ENCODE measurements at places on chromosomes 1 and 21.

GRCh38 chr1:117610036-117610435, 4.2 kb downstream of the TENT5C start:
- no peak for DNase-seq

- no peak for DNase-seq
These were observed 355.0 kb upstream of the DUSP10 start for GRCh38 chr1:222096883-222097282.

GRCh38 chr21:37987668-37988067, 71.4 kb upstream of the KCNJ6 start:
- DNase-seq: no peak

DNA sequence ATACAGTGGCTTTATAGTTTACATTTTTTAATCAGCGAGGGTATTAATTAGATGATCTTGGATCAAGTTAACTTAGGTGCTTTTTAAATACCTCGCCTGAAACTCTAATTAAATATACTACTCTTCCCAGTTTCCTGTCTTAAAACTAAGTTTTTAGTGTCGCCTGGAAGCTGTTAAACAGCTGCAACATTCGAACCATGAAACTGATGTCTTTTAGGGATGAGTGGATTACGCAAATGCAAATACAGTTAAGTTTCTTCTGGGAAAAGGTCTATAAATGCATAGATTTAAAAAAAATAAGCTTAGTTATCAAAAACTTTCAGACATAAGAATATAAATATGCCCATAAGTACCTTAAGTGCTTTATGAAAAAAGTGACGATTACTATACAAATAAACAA, 228.3 kb downstream of the PTPRC start:
- DNase-seq: no peak

GRCh38 chr1:230215031-230215430, 148.0 kb downstream of the GALNT2 start:
- no peak for DNase-seq

DNA sequence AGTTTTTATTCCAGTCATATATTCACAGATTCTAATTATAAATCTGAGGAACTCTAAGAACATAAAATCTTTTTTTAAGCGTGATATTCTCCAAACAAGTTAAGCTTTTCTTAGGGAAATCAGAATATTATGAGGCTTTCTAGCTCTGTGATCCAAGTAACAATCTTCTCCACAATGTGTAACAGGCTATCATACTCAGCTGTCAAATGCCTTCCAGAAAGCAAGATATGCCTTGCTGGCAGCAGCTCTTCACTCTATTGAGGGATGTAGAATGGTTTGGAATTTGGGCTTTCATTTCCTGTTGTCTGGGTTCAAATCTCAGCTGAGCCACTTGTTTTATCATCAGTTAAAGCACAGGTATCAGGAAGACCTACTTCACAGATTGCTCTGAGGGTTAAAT, 446.5 kb downstream of the PTBP2 start:
- no peak for DNase-seq

GRCh38 chr21:19864476-19864875, 1133.7 kb upstream of the NCAM2 start:
- no peak for DNase-seq

- no peak for DNase-seq
These were observed 33.6 kb downstream of the SLC37A1 start for GRCh38 chr21:42547001-42547905.

DNA sequence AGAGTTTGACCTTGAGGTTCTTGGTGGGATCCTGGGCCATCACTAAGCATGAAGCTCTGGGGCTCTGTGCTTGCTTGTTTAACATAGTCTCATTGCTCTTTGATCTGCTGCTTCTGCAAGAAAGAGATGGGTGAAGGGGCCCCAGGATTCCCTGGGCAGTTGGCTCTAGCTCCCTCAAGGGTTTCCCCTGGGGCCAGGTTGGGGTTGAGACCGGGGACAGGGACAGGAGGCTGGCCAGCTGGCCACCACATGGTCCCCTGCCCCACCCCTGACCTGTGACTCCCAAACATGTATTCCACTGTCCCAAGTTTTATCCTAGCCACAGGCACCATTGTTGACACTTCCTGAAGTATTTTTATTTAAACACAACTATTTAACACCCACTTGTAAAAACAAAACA, 69.5 kb downstream of the FHAD1 start:
- no peak for DNase-seq

DNA sequence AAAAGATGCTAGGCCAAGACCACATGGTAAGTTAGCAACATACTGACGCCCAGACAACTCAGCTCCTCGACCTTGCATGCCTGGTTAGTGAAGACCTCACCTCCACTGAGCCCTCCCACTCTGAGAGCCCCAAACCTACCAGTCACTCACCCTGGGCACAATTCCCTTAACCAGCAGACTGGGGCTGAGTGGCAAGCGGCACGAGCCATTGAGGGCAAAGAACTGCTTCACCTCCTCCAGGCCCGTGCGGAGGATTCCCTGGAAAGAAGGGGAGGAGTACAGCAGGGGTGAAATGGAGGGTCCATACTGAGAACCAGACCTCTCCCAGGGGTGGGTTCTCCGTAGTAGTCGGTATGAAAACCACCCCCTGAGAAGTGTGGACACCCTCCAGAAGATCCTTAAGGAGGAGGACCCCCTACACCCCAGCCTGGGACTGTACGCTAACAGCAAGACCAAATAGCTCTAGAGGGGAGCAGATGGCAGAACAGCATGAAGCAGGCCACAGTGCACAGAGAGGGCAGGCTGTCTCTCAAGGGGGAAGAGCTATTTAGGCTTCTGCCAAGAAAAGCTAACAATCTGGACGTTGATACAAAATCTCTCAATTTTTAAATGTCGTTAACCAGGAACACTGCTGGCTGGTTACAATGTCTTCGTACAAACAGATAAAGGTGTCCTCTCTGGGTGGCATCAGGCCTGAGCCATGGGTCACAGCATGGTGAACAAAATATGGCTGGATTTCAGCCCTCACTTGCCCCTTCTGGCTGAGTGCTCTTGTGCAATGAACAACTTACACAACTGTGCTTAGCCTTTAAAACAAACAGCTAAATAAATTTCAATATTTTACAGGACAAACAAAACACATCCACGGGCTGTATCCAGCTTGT, 31.0 kb upstream of the PPP1R15B start:
- no peak for DNase-seq

GRCh38 chr21:43974791-43975468, 37.2 kb upstream of the TRAPPC10 start:
- DNase-seq: no peak

GRCh38 chr1:61448914-61449313, 276.0 kb downstream of the TM2D1 start:
- DNase-seq: no peak

- DNase-seq: no peak
These were observed 9.0 kb downstream of the TGFBR3 start for GRCh38 chr1:91876781-91877573.

DNA sequence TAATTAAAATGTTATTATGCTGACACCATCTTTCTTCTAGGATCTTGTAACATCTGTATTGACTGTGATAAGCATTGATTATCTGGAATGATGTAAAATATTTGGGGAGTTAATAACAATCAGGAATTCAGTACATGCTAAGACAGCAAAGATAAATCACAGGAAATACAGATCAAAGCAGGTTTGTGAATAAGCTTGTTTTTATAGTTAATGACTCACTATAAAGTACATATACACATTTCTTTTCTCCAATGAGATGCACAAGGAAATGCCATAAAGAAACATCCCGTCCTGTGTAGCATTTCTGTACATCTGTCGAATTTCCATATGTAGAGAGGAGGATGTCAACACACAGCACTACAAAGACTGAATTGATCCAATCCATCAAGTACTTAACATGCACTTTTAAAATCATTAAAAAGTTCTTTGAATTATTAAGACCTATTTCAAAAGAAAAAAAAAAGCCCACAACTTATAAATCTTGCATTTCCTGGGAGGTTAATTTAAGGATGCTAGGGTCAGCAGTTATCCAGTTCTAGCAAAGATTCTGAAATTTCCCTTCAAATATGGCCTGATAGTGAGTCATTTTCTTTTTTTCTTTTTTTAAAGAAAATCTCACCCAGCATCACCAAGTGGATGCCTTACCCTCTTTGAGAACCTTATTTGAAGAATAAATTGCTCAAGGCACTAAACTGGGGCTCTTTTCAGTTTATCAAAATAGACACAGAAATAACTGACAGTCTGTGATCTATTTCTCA, 243.2 kb upstream of the NR5A2 start:
- no peak for DNase-seq

GRCh38 chr1:211377539-211378450, 51.2 kb downstream of the TRAF5 start:
- no peak for DNase-seq

Data from stimulated activated CD8-positive, alpha-beta memory T cell treated with anti-CD3 and anti-CD28 coated beads, Interleukin-4, amount 100 ng/mL, for 48 hours (primary cell).